ENCODE measurements at places on chromosomes 5 and 9.
A peak's percentile ranks its signal among the peaks of the same experiment; 100 is the strongest.

GRCh38 chr5:87411586-87411972, 1.2 kb downstream of the CCNH start:
- peak; percentile 69 for DNase-seq

GRCh38 chr5:59317023-59317773, 576.3 kb downstream of the PDE4D start:
- no peak for DNase-seq

GRCh38 chr5:61081741-61082140, 80.5 kb downstream of the SMIM15 start:
- DNase-seq, result no peak

GRCh38 chr5:16546732-16547131, 70.1 kb downstream of the RETREG1 start:
- no peak for DNase-seq

GRCh38 chr5:179295778-179296149, 49.5 kb downstream of the ADAMTS2 start:
- no peak for DNase-seq

DNA sequence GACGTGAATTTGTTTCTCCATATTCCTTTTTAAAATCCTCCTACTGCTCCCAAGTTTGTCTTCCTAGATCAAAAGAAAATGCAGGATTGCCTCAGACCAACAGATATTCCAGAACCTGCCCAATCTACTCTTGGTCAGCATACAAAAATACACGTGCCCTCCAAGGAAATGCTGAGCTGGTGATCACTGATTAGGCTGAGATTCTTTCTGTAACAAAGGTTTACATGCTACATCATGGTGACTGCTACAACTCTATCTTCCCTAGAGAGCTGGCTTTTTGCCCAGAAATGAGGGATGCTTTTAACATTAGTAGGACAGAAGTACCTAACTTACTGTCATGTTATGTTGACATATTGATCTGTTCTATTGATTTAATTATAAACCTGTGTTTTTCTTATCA, 35.5 kb downstream of the OR2Y1 start:
- no peak for DNase-seq

DNA sequence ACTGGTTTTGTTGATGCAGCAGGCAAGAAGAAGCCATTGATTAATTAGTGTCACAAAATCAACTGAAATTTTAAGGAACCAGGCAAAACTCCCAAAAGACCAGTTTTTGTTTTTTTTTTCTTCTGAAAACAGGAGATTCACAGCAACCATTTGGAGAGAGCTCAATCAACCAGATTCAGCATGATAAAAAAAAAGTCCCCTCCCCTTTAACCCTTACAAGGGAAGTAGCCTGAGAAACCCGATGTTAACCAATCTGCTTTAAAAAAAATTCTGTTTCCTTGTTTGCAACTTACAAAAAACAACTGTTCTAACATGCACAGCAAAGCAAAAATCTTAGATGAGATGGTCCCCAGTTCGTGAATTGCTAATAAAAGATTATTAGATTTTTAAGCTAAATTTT, 59.7 kb downstream of the HMHB1 start:
- no peak for DNase-seq

- no peak for DNase-seq
These were observed 24.8 kb upstream of the DENND1A start for GRCh38 chr9:123954518-123955280.

DNA sequence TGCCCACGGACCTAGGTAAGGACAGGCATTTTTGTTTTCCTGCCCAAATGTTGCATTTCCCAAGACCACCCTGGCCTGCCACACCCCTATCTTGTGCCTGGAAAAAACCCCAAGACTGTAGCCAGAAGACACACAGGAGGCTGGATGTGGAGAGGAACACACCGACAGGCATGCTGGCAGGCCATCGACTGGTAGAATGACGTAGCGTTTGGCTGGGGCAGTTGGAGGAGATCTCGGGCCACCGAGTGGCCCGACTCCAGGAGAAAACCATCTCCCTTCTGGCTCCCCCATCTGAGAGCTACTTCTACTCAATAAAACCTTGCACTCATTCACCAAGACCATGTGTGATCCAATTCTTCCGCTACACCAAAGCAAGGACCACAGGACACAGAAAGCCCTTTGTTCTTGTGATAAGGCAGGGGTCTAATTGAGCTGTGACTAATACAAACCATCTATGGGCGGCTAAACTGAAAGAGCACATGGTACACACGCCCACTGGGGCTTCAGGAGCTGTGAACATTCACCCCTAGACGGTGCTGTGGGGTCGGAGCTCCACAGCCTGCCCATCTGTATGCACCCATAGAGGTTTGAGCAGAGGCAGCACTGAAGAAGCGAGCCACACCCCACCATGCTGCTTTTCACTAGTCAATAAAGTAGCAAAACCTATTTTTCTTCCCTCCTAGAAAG, 38.9 kb upstream of the N4BP3 start:
- DNase-seq, result no peak

DNA sequence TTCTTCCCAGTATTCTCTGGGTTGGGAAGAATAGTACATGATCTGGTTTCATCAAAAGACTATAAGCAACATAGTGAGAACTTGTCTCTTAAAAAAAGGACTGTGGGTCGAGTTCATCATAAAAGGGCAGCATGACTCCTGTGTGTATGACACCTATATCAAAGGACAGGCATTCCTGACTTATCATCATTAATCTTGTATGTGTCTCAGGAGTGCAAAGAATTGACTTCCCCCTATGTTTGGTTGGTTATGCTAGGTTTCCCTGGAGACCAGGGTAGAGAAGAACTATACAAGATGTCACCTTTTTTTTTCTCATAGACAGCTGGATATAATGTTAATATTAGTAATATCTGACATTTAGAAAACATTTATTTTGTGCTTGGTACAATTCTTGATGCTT, 173.1 kb upstream of the ANKRD55 start:
- DNase-seq, result no peak

DNA sequence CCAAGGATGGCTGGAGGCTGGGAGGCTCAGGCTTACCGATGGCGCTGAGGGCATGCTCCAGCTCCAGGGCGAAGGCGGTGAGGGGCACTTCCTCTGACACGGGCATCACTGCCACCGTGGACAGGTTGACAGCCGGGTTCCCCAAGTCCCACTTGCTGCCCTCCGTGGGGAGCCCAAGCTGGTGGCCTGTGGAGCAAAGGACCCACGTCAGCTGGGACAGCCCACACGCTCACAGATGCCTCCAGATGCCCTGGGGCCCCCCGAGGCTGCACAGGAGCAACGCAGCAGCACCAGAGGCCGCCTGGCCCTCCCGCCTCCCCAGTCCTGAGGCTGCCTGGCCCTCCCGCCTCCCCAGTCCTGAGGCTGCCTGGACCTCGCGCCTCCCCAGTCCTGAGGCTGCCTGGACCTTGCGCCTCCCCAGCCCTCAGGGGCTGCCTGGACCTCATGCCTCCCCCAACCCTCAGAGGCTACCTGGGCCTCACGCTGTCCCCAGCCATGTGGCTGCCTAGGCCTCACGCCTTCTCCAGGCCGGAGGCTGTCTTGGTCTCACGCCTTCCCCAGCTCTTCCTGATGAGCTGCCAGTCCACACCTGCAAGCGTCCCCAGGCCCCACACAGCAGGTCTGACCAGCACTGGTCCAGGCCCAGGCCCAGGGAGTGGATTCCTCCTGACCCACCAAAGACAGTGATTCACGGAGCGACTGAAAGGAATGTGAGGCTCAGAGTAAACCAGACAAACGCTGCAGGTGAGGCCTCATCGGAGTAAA, 25.6 kb upstream of the NSMF start:
- DNase-seq, result no peak

DNA sequence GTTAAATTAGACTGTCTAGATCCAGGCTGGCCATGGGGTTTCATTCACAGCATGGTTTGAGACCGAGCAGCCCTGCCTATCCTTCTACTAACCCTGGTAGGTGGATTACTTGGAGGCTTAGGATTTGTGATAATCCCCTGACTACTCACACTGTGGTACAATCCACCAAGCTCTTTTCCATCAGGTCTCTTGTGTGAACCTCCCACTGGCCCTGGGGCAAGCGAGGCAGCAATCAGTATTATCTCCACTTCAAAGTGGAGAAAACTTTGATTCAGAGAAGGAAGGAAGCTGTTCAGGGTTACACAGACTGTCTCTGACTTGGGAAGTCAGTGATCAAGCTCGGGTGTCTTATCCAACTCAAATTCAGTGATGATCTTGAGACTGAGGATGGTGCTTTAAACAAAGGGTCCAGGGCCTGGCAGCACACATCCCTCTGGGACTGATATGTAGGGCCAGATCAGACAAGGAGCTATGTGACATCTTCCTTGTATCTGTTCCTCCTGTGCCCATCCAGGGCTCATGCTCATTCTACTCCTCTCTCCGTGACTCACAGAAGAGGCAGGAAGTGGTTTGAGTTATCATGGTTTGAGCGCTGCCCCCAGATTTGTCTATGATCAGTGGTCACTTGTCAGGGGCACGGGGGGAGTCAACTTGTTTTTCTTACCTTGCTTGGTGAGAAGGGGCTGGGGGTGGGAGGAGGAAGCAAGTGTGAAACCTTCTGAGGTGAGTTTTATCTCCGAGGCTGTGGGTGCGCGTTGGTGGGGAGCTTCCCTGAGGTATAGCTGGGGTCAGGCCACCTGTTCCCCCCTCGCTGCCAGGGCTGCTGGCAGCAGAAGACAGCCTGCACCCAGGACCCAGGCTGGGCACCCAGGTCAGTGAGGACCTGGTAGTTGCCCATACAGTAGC, 48.6 kb downstream of the RGS3 start:
- peak; percentile 83 for DNase-seq

DNA sequence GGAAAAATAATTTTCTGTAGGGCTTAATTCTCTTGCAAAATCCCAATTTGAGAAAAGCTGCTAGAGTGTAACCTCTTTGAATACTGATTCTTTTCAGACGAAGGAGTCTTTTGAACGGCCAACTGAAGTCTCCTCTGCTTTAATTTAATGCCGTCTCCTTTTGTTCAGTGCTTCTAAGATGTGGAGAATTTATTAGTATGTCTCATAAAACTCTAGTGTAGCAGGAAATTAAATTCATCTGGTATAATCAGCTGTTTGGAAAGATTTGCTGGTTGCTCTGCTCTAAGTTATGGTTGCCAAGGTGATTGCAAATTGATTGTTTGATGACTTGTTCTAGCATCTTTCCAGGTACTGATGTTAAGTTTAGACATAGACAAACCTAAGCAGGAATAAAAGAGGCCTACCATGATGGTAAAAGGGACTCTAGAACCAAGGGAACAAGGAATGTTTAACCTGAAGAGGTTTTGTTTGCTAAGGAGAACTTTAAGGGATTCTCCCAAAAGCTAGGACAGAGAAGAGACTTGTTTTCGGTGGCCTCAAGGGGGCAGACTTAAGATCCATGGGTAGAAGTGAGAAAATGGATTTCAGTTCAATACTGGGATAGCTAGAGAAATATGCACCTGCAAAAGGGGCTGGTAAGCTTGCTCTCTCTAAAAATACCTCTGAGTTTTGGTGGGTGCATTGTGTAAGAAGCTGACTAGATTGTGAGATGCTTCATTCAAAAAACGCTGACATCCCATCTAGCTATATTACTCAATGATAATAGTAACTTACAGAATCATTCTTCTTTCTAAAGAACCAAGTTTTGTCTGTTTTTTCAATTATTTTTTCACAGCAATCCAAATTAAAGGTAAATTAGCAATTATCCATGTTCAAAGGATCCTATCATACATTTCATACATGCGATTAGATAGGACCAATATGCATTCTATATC, 5.7 kb upstream of the ADRB2 start:
- DNase-seq, result peak; percentile 52

DNA sequence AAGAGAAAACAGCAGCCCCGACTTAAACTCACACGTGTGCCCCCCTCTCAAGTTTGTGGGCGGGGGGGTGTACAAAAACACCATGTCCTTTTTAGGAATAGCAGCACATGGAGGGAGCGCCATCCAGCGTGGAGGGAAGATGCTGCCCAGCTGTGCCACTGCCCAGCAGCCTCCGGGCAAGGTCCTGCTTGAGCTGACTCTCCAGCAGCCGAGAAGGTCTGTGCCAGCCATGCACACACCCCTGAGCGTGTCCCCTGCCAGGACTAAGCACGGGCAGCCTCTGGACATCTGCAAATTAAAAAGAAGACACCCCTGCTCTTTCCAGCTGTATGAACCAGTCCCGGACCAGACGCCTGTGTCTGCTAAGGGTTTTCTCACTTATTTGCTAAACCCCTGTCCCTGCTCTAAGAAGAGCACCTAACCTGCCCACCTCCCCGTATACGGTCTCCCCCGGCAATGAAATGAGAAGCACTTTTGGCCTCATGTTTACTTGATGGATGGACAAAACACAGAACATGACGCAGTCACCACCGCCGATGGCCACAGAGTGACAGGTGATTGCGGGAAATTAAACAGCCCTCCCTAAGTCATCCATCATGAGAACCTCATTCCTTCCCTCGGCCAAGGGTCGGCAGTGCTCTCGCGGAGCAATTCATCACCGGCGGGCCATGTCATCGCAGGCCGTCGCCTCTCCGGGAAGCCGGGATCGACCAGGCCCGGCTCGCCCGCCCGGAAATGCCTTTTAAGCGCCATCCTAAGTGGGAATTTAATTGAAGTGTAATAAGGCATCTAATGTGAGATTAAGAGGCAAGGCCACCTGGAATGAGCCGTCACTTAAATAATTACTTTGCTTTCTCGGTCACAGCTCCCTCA, 96.9 kb downstream of the OLFM1 start:
- no peak for DNase-seq

DNA sequence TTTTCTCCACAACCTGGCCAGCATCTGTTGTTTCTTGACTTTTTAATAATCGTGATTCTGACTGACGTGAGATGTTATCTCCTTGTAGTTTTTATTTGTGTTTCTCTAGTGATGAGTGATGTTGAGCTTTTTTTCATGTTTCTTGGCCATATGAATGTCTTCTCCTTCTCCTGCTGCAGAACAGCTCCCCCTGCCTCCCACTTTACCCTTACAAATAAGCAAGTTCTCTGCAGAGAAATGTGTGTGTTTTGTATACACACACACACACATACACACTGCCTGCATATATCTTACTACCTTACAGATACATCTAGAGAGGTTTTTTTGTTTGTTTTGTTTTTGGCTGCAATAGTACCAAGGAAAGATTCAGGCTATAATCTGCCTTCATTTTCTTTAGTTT, 88.7 kb upstream of the PHF24 start:
- DNase-seq, result no peak

DNA sequence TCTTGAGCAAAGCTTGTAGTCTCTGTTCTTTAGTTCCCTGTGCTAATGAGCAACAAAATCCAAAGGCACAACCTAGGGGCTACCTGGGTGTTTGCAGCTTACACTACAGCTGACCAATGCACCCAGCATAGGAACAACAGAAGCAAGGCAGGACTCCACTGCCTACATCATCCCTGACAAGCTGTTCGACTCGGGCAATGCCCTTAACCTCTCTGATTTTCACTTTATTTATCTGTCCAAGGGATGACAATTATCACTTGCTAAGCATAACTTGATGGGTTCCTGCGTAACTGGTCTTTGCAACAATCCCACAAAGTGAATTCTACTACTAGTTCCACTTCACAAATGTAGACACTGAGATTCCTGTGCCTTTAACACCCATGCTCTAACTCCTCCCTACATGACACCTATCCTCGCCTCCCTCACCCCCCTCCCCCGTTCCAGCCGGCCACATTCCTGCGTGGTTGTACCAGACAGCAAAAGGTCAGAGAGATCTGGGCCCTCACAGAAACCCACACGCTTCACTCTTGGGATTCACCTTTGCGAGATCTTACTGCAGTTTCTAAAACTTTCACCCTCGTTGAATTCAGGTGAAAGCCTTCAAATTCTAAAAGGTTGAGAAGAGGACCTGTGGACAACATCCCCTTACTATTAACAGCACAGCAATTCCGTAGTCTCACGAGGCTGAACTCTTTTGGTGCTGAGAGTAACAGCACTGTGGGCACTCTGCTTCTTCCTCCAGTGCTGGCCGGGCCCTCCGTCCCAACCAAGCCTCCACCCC, 995 bp downstream of the IPPK start:
- peak; percentile 33 for DNase-seq

- DNase-seq, result no peak
These were observed 13.3 kb upstream of the RNF130 start for GRCh38 chr5:180084638-180085561.
